ENCODE measurements at places on chromosomes 1 and 21.

- DNase-seq, result no peak
Measured at GRCh38 chr1:163772246-163772645, 450.5 kb downstream of the NUF2 start.

DNA sequence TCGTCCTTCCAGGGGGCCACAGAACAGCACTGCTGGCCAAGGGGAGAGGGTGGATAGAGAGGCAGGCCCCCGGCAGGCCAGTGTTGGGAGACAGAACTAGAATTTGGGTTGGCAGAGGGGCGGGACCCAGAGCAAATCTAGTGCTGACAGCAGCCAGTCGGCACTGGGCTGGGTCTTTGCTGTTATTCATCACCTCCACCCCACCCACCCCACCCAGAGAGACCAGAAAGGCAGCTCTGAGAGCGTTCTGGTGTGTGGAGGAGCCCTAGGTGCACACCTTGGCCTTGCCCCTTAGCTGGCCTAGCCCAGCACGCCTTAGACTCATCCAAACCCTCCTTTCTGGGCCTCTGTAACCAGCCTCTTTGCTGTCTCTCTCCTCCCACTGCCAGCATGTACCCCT lies 6.4 kb upstream of the PKP1 start:
- no peak for DNase-seq

- no peak for DNase-seq
Measured at GRCh38 chr1:224563666-224564065, 52.5 kb upstream of the CNIH3 start.

DNA sequence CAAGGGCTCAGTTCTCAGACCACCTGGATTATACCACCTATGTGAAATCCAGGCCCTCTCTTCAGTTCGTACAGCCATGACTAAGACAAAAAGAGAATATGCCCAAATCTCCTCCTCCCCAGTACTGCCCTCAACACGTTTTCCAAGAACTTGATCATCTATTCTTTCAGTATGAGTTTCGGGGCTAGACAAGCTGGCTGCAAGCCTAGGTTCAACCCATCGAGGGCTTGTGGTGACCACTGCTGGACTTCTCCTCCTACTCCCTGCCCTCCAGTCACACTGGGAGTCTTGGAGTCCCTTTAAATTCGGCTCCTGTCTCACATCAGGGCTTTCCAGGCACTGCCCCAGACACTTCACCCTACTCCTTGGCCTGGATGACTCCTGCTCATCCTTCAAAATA lies 352.3 kb downstream of the KCNH1 start:
- DNase-seq, result no peak

- no peak for DNase-seq
Measured at GRCh38 chr1:12603224-12603623, 14.8 kb downstream of the DHRS3 start.

GRCh38 chr1:17122521-17123164 lies 3.4 kb upstream of the PADI2 start:
- DNase-seq, result no peak
